ENCODE measurements at places on chromosomes 1 and 21. TPM values are rescaled to one million over a fixed set of nuclear protein-coding genes. Genes with fewer than 3 reads are reported as not detected.

- peaks cover 46% of the 10 kb centered on the region for H3K4me1 ChIP-seq
- no peak for DNase-seq
- H3K36me3 ChIP-seq: no peaks in the 10 kb centered on the region
- no peaks in the 10 kb centered on the region for H3K27me3 ChIP-seq
These were observed 70.9 kb downstream of the PRDM16 start for GRCh38 chr1:3139871-3140361.

DNA sequence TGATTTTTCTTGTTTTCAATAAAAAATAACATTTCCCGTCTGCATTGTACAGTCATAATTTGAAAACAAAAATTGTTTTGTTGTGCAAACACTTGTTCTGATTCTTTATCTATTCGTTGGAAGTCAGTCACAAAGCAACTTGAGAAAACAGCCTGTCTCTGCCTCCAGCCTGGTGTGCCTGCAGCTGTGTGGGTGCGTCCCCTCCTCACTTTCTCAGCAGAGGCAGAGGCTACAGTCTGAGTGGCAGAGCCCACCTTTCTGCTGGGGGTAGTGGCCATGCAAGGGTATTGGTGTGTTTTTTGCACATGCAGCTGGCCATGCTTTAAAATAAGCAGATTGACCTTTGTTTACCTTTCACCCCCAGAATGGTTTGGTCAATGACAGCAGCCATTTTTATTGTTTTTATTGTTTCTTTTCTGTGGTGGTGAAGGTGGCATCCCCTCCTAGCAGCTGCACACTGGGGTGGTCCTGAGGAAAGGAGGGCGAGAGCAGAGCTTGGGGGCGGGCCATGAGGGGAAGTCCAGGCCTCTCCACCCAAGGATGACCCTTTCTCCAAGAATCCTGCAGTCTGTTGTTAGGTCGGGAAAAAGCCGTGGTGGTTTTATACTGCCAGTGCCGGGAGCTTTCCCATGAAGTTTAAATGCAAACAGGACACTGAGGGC lies 159.6 kb downstream of the PCBP3 start:
- H3K4me1 ChIP-seq: no peaks in the 10 kb centered on the region
- H3K27me3 ChIP-seq: peaks cover 4% of the 10 kb centered on the region
- H3K4me3 ChIP-seq: no peak overlapping the region
- no peak overlapping the region for H3K27ac ChIP-seq
- no peaks in the 10 kb centered on the region for H3K36me3 ChIP-seq
- no peak for DNase-seq

GRCh38 chr1:39632323-39632681 lies 7.1 kb downstream of the HEYL start:
- H3K27me3 ChIP-seq: peaks cover 21% of the 10 kb centered on the region
- peaks cover 7% of the 10 kb centered on the region for H3K4me1 ChIP-seq
- no peaks in the 10 kb centered on the region for H3K36me3 ChIP-seq
- H3K27ac ChIP-seq: no peak overlapping the region

- DNase-seq: no peak
- H3K4me3 ChIP-seq: no peak overlapping the region
- H3K4me1 ChIP-seq: peaks cover 20% of the 10 kb centered on the region
- peaks cover 14% of the 10 kb centered on the region for H3K27me3 ChIP-seq
These were observed 3.6 kb upstream of the SPATC1L start for GRCh38 chr21:46187814-46188213.

DNA sequence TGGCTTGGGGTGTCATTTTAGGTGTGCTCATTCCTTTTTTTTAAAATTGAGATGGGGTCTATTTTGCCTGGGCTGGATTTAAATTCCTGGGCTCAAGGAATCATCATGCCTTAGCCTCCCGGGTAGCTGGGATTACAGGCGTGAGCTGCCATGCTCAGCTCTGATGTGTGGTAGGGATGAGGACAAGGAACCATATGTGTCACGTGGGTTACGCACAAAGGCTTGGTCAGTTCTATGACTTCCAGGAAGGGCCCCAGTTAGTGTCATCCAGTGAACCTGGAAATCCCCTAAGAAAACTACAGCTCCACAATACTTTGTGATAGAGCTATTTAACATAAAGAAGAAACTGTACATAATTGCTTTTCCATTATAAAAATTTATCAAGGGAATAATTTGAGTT lies 6.7 kb upstream of the METTL25B start:
- no peak overlapping the region for H3K27ac ChIP-seq
- peaks cover 70% of the 10 kb centered on the region for H3K36me3 ChIP-seq
- peaks cover 30% of the 10 kb centered on the region for H3K4me1 ChIP-seq
- no peak overlapping the region for H3K4me3 ChIP-seq

The CENPS gene
- total RNA-seq: not detected

DNA sequence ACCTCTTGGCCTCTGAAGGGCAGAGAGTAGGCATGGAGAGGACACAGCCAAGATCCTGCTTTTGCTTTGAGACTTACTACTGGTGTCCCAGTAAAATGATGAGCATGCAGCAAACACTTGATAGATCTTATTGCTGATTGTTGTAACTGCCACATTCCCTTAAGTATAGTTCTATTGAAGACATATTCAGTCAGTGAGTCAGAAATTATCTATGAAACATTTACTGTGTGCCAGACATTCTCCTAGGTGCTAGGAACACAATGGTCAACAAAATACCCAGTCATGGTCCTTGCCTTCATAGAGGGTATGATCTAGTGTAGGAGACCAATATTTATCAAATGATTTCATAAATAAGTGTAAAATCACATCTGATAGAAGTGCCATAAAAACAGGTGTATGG lies 13.6 kb downstream of the STYXL2 start:
- no peak for DNase-seq
- no peaks in the 10 kb centered on the region for H3K36me3 ChIP-seq
- no peaks in the 10 kb centered on the region for H3K27me3 ChIP-seq
- H3K27ac ChIP-seq: no peak overlapping the region
- H3K4me3 ChIP-seq: no peak overlapping the region
- H3K4me1 ChIP-seq: no peaks in the 10 kb centered on the region

The LCA5L gene
- total RNA-seq: not detected

DNA sequence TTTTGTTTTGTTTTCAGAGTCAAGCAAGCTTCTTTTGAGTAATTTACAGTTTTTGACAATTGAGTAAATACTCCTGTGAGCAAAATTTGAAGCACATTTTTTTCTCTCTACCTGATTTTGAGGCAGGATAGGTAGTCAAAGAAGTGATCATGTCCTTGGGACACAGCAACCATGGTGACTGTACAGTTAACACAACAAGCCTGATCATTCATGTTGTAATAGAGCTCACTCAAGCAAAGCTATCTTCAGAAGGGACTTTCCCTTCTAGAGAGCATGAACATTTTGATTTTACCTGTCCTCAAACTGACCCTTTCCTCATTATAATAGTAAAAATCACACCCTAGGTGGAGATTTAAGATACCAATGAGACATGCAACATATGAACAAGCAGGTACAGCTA lies 126.5 kb upstream of the KCNK1 start:
- no peaks in the 10 kb centered on the region for H3K27me3 ChIP-seq
- no peak for DNase-seq
- H3K4me3 ChIP-seq: no peak overlapping the region
- H3K4me1 ChIP-seq: no peaks in the 10 kb centered on the region
- H3K36me3 ChIP-seq: no peaks in the 10 kb centered on the region
- no peak overlapping the region for H3K27ac ChIP-seq

GRCh38 chr1:236502972-236503639 lies 20.7 kb upstream of the LGALS8 start:
- DNase-seq: peak; percentile 62
- peak overlapping the region; percentile 49 for H3K27ac ChIP-seq
- H3K4me1 ChIP-seq: peaks cover 16% of the 10 kb centered on the region
- no peaks in the 10 kb centered on the region for H3K36me3 ChIP-seq
- no peaks in the 10 kb centered on the region for H3K27me3 ChIP-seq

GRCh38 chr1:160129558-160129957 lies 14.0 kb downstream of the ATP1A2 start:
- no peak for DNase-seq
- no peaks in the 10 kb centered on the region for H3K4me1 ChIP-seq
- no peaks in the 10 kb centered on the region for H3K27me3 ChIP-seq
- no peak overlapping the region for H3K27ac ChIP-seq
- H3K4me3 ChIP-seq: no peak overlapping the region

The OR2T35 gene
- total RNA-seq: not detected

The LCE7A gene
- not detected for total RNA-seq

GRCh38 chr1:109229531-109230127 lies 15.9 kb downstream of the SARS1 start:
- peaks cover 14% of the 10 kb centered on the region for H3K4me1 ChIP-seq
- no peaks in the 10 kb centered on the region for H3K27me3 ChIP-seq

DNA sequence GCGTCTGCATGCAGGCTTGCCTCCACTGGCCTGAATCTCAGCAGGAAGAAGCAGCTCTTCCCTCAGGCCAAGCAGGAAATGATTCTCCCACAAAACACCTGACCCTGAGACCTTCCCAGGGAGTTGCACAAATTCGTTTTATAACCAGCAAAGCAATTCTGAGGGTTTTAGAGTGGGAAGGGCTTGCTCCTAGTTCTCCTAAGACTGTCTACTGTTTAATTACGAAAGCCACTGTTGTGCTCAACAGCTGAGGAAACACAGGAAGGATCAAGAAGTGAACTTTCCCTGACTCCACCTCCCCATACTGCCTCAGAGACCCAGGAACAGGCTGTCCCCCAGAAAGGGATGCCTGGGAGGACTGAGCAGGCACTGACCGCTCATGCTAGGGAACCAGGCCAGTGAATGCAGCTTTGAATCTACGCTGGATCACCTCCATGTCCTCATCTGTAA lies 37.0 kb upstream of the PUM1 start:
- H3K27me3 ChIP-seq: no peaks in the 10 kb centered on the region
- peak; percentile 31 for DNase-seq
- peaks cover 22% of the 10 kb centered on the region for H3K4me1 ChIP-seq
- H3K27ac ChIP-seq: no peak overlapping the region

DNA sequence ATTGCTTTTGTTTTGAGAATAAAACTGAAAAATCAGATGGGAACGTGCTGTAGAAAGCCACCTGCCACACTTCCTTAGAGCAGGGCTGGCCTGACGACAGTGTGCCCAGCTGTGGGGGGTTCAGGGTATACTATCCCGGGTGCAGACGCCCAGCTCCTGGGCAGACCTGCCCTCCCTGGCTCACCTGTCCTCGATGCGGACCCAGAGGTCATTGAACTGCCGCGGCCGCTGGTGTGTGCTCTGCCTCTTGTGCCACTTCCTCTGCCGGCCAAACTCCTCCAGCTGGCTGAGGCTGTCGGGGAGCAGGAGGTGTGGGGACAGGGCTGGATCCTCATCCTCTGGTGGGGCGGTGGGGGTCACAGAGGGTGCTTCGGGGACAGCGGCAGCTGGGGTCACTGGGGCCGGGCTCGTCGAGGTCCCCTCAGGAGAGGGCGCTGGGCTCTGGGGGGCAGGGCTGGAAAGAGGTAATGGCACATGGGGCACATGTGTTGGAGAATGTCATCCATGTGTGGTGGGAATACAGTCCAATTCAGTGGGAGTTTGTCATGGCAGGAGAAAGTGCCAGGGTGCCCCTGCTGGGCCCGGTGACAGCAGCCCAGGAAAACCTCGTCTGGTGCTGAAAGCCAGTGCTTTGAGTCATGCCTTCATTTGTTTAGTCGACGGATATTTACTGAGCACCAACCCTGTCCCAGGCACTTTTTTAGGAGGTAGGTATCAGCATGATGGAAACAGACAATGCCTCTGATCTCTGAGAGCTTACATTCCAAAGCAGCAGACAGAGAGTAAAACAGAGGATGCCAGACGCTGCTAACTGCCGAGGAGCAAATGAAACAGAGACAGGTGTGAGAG lies 222.0 kb downstream of the TRABD2B start:
- H3K4me1 ChIP-seq: no peaks in the 10 kb centered on the region
- H3K4me3 ChIP-seq: no peak overlapping the region
- no peaks in the 10 kb centered on the region for H3K36me3 ChIP-seq
- H3K27me3 ChIP-seq: no peaks in the 10 kb centered on the region

The OR14C36 gene
- not detected for total RNA-seq

- H3K27me3 ChIP-seq: no peaks in the 10 kb centered on the region
- DNase-seq: no peak
- no peaks in the 10 kb centered on the region for H3K36me3 ChIP-seq
- H3K4me3 ChIP-seq: no peak overlapping the region
These were observed 439.5 kb downstream of the PLPP3 start for GRCh38 chr1:56139836-56140235.

The FAM167B gene
- total RNA-seq: 1.6 TPM

- peak; percentile 83 for DNase-seq
- H3K27ac ChIP-seq: peak overlapping the region; percentile 3
- peaks cover 7% of the 10 kb centered on the region for H3K4me1 ChIP-seq
- no peak overlapping the region for H3K4me3 ChIP-seq
- no peaks in the 10 kb centered on the region for H3K36me3 ChIP-seq
These were observed 6.6 kb downstream of the GOLT1A start for GRCh38 chr1:204207136-204207616.

- H3K4me3 ChIP-seq: no peak overlapping the region
- H3K36me3 ChIP-seq: no peaks in the 10 kb centered on the region
- no peak for DNase-seq
- H3K4me1 ChIP-seq: peaks cover 32% of the 10 kb centered on the region
These were observed 15.2 kb downstream of the ZNF697 start for GRCh38 chr1:119632841-119633240.

- no peaks in the 10 kb centered on the region for H3K4me1 ChIP-seq
- no peaks in the 10 kb centered on the region for H3K27me3 ChIP-seq
- H3K4me3 ChIP-seq: no peak overlapping the region
- no peak overlapping the region for H3K27ac ChIP-seq
- no peak for DNase-seq
- H3K36me3 ChIP-seq: no peaks in the 10 kb centered on the region
These were observed 33.9 kb downstream of the LRRC40 start for GRCh38 chr1:70171512-70171911.

DNA sequence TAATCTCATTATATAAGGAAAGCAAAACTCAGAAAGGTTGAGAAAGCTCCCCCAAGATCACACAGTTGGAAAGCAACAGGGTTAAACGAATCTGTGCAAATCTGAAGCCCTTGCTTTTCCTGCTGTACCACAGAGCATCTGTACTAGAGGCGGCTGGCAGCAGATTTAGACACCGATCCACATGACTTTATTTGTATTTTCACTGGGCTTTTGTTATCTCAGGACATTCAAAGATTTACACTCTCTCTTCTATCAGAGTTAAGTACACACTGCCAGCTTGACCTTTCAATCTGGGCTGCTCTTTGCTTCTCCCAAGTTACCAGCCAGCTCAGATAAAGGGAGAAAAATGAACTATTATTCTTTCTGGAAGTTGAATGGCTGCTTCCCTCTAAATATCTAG lies 146.6 kb downstream of the FAM78B start:
- no peaks in the 10 kb centered on the region for H3K27me3 ChIP-seq
- H3K36me3 ChIP-seq: no peaks in the 10 kb centered on the region
- no peak for DNase-seq
- H3K4me1 ChIP-seq: no peaks in the 10 kb centered on the region
- H3K27ac ChIP-seq: no peak overlapping the region
- no peak overlapping the region for H3K4me3 ChIP-seq

The HHAT gene
- under 0.01 TPM for total RNA-seq

The PRKAA2 gene
- total RNA-seq: 12.1 TPM

The COL9A2 gene
- total RNA-seq: 16.3 TPM

GRCh38 chr1:18535391-18536210 lies 54.9 kb downstream of the KLHDC7A start:
- H3K27ac ChIP-seq: no peak overlapping the region
- peak; percentile 58 for DNase-seq
- no peaks in the 10 kb centered on the region for H3K4me1 ChIP-seq

- H3K27me3 ChIP-seq: no peaks in the 10 kb centered on the region
- no peaks in the 10 kb centered on the region for H3K36me3 ChIP-seq
- DNase-seq: no peak
- no peak overlapping the region for H3K27ac ChIP-seq
- no peaks in the 10 kb centered on the region for H3K4me1 ChIP-seq
These were observed 44.8 kb downstream of the NTPCR start for GRCh38 chr1:232995189-232995588.

The TACSTD2 gene
- total RNA-seq: 33.6 TPM

GRCh38 chr1:175725684-175726083 lies 17.7 kb downstream of the TNR start:
- no peaks in the 10 kb centered on the region for H3K36me3 ChIP-seq
- no peak overlapping the region for H3K4me3 ChIP-seq
- no peaks in the 10 kb centered on the region for H3K27me3 ChIP-seq
- peak; percentile 74 for DNase-seq
- no peaks in the 10 kb centered on the region for H3K4me1 ChIP-seq

All from stomach (tissue), 19 donors.